ENCODE measurements at places on chromosomes 13 and 19.
A peak's percentile ranks its signal among the peaks of the same experiment; 100 is the strongest.

DNA sequence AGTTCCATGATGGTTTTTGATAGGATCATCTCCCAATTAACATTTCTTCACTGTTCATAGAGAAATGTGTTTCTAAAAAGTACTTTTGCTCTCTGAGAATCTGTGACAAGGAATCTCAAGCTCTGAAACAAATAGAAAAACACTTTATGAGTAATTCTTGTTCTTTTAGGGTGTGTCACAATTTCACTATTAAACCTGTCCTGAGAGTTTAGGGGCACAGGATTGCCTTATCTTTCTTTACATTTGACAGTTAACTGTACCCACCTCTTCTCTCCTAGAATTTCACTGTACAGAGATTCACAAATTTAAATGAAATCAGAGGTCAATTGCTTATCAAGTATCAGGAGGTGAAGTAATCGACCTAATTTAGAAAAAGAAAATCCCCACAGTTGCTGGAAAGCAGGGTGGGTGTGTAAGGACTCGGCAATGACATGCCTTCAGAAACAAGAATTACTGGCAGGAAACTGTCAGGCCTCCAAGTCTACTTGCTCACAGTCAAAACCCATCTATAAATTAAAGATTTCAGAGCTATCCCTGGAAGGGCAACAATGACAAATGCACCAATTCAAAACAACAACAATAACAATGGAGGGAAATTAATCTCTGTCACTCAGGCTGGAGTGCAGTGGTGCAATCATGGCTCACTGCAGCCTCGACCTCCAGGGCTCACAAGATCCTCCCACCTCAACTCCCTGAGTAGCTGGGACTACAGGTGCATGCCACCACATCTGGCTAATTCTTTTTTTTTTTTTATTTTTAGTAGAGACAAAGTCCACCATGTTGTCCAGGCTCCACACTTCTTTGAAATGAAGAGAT lies 250.2 kb downstream of the ABCC4 start:
- no peak for DNase-seq

DNA sequence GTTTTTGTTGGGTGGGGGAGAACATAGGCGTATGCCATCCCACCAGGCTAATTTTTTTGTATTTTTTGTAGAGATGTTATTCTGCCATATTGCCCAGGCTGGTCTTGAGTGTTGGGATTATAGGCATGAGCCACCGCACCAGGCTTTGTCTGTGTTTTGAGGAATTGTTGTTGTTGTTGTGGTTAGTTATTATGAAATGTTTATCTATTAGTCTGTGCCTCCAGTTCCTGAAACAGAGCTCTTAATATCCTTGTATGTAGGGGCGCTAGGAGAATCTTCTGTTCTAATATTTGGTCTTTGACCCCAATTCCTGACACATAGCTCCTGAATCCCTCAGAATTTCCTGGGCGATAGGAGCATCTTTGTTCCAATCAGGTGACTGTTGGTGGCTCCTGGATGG lies 5.6 kb upstream of the LATS2 start:
- DNase-seq = no peak

- DNase-seq = no peak
These were observed 1.3 kb upstream of the ZNF30 start for GRCh38 chr19:34925278-34925855.

DNA sequence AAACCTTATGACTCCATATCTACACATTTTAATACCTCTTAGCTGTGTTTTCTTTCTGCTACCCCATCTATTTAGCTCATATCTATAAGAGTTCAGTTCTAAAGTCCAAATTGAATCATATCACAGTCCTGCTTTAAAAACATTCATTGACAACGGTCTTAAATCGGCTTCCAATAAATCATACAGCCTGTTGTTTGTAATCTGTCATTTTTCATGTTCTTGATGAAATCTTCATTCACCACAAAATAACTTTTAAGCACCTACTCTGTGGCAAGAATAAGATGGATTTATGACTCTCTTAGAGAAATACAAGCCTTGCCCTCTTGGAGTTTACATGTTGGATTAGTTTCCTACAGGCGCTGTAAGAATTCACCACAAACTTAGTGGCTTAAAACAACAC lies 450.9 kb upstream of the GPC6 start:
- no peak for DNase-seq

GRCh38 chr13:112968910-112969691 lies at the start of gene MCF2L:
TSS of gene MCF2L (plus strand) at chr13:112969214. CDS start at chr13:112969380, 166 bp downstream.
- peak; percentile 44 for DNase-seq

DNA sequence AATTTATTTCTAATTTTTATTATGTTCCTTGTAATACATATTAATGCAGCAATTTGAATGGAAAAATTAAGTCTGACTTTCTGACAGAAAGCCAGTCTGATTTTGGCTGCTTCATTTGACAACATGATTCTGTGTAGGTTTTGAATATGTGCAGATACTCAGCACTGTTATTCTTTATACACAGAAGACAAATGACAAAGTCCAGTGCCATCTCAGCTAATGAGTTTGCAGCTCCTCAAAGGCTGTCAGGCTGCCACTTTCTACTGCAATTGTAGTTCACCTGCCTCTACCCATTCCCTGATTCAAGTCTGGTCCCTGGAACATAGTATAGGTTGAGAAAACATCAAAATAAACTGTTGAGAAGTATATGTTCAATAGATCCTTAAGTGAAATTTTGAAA lies 2.9 kb upstream of the CHAMP1 start:
- no peak for DNase-seq

DNA sequence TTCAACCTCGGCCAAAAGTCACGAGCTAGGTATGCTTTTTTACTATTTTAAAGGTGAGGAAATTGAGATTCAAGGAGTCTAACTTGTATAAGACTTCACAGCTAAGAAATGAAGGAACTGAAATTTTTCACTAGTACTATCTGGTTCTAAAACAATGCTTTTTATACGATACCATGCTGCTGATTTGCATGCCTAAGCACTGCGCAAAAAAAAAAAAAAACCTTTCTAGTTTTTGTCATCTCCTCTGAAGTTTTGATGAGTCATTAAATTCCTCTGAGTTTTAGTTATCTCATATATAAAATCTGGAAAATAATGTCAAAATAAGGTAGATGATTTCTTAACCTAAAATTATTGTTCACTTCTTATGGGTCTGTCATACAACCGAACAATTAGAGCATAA lies 28.0 kb upstream of the UFM1 start:
- no peak for DNase-seq

DNA sequence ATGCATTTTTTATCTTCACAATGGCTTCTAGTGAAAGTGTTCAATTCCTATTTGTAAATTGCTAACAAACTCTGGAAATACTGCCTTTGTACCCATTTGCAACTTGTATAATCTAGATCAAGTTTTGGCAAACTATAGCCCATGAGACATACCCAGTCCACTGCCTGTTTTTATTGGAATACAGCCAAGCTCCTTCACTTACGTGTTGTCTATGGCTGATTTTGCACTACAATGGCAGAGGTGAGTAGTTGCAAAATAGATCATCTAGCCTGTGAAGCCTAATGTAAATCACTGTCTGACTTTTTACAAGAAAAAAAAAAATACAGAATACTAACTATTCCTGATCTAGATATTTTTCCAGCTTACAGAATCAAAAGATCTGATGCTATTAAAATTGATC lies 37.1 kb downstream of the DZIP1 start:
- no peak for DNase-seq

DNA sequence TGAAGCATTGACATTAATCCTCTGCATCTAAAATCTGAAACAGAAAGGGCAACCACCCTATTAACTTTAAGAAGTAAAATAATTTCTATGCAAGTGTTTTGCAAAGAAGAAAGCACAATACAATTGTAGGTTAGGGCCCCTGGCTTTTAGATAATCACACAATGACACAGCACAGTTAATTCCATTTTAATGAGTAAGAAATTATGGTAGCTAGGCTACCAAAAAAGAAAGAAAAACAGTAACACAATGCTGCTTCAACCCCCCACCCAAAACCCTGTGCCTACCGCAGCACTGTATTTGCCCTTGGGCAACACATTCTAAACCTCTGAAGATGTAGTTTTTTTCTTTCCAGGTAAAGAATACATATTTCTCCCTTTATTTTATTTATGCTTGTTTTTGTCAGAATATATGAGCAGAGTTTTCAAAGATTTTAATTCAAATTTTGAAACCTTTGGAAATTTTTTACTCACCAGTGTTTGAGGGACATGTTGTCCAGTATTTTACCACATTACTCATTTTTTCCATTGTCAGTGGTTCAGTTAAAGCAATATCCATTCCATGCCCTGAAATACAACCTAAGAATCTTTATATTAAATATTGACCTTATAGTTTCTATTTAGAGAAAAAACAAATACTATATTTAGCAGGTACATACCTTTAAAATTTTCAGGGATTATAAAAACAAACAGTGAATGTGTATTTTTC lies 21.1 kb downstream of the SOHLH2 start:
- no peak for DNase-seq

- DNase-seq = no peak
These were observed 381.3 kb downstream of the ENOX1 start for GRCh38 chr13:43405457-43405856.

GRCh38 chr13:93364166-93364565 lies 137.6 kb downstream of the GPC6 start:
- no peak for DNase-seq

DNA sequence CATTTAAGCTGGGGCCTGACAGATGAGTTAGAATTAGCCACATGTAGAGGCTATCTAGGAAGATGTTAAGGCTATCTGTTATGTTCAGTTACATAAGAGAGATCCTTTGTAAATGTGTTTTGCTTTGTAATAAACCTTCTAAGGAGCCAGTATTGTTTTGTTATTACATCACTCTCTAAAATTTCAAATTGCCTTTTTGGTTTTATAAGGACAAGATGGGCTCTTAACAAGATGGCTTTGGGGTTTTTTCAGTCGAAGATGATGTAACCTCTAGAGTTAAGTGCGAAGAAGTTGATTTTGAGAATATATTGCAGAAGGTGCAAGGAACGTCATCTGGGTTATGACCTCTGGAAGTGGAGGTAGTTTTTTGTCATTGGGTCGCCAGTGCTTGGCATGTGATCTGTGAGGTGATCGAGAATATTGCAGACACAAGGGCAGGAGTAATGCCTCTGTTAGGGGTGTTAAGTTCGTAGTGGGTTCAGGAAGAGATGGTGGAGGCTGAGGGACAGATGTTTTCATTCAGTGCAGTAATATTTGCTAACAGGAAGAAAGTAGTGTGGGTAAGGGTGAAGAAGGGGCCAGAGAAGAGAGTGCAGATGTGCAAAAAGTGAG lies 12.7 kb downstream of the LSM14A start:
- no peak for DNase-seq

DNA sequence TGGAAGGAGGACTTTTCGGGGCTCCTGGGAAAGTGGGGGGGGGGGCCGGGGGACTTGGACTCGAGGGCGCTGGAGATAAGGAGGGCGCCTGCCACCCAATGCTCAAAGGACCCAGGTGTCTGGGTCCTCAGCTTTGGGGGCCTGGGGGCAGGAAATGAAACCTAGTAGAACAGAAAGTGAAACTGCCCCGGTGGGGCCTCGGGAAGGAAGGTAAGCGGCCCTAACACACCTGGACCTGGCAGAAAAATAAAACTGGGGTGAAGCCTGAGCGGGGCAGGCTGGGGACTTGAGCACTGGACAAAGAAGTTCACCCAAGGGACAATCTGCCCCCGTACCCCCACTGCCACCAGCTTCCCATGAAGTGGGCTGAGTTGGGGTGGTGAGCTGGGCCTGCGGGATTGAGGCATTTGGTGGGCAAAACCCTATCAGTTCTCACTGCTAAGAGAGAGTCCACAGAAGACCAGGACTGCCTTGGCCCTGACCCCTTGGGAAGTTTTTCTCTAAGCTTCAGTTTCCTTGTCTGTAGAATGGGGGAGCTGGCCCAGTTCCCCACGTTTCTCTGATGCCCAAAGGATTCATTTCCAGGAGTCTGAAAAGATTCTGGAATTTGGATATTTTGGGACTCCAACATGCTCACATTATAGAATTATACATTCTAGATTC lies 2.3 kb downstream of the PRKD2 start:
- DNase-seq = no peak

DNA sequence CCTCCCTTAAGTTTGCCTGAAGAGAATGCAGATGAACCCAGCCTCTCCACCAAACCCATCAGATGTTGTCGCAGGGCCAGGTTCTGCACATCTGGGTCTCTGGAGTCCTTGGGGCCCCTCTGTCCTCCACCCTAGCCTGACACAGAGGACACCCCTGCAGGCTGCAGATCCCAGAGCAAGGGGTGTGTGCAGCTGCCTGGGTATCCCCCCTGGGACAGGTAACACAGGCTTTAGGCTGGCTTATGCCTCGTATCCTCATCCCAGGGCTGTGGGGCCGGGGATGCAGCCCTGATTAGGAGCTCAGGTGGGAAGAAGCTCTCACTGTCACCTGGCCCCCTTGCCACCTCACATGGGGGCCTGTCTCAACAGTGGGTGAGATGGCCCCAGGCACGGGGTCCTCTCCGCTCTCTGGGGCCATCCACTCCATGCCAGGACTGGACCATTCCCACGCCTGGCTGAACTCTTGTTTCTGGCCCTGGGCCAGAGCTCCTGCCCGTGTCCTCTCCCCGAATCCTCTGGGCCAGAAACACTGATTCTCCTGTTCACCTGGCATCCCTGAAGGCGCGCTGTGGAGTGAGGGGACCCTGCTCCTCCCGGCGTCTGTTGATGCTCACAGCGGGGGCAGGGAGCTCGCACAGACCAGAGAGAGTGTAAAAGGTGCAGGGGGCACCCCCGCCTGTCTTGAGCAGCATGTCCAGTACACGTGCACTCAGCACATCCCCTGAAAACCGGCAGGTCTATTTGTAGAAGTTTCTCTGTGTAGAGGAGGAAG lies 38.7 kb upstream of the TPM4 start:
- no peak for DNase-seq

GRCh38 chr13:26881154-26881553 lies 120.6 kb upstream of the GPR12 start:
- no peak for DNase-seq

DNA sequence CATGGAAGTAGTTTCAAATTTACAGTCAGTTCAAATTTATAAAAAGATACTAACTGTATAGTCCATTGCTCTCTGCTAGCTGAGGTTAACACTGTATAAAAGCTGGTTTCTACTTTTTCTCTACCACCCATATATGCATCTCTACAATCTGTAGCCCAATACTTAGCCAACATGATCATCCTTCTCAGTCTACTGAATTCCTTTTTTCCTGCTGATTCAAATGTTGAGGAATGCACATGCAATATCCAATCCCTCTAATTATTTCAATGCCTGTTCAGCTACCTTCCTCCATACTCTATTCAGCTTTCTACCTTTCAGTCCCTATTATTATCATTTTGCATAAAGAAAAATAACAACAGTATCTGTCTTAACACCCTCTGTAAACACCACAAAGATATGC lies 15.6 kb downstream of the KPNA3 start:
- no peak for DNase-seq

DNA sequence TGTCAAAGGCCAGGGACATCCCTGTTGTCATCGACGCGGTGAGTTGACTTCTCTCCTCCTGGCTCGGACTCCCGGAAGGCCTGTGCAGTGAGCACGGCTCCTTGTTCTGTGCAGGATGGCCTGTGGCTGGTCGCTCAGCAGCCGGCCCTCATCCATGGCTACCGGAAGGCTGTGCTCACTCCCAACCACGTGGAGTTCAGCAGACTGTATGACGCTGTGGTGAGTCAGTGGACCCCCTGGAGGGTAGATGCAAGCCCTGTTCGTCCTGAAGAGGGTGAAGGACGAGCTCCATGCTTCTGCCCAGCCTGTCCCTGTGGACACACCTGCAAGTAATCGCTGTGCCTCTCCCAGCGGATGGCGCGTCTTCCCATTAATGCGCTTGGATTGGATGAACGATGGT lies 19.2 kb downstream of the NAXD start:
- no peak for DNase-seq

GRCh38 chr13:21123956-21124355 lies 52.4 kb downstream of the SKA3 start:
- DNase-seq = no peak

GRCh38 chr13:34913040-34913439 lies 29.0 kb upstream of the NBEA start:
- no peak for DNase-seq
